Heart left ventricle (tissue), 16 donors: ENCODE measurements at places on chromosomes 2 and 18.

DNA sequence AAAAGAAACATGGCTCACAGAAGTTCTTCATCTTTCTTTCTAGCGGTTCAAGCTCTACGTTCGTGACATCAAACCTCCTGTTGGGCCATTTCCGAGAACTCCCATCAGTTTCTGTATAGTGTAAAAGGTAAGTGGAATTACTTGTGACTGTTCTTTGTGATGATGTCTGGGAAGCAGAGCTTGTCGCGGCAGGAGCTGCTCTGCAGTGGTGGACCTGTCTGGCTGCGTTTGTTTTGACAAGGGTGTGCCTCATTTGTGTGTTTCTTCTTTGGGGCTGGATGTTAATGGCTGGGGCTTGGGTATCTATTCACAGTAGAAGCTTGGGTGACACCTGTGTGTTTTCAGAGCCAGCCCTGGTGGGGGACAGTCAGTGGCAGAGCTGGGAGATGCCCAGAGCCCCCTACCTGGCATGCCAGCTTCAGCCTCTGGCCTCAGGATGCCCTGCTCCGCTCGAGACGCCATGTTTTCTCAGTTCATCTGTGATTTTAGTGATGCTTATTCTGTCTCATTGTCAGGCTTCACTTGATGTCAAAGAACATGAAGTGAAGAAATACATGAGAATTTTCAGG, 59.6 kb downstream of the LDLRAD4 start:
- DNase-seq = no peak

DNA sequence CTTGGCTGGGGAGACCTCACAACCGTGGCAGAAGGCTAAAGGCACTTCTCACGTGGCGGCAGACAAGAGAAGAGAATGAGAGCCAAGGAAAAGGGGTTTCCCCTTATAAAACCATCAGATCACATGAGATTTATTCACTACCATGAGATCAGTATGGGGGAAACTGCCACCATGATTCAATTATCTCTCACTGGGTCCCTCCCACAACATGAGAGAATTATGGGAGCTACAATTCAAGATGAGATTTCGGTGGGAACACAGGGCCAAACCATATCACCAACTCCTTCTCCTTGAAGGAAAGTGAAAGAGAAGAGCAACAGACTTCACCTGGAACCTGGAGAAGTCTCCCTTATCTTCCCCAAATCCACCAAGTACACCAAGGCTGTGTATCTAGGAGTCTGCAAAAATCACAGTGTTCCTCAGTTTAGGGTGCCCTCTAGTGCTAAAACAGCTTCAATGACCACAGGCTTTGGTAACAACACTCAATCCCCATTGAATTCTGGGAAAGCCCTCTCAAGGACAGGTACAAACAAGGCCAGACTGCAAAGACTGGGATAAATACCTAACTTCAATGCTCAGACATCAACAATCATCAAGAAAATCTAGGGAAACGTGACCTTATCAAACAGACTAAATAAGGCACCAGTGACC, 148.8 kb upstream of the SRD5A2 start:
- DNase-seq = no peak

DNA sequence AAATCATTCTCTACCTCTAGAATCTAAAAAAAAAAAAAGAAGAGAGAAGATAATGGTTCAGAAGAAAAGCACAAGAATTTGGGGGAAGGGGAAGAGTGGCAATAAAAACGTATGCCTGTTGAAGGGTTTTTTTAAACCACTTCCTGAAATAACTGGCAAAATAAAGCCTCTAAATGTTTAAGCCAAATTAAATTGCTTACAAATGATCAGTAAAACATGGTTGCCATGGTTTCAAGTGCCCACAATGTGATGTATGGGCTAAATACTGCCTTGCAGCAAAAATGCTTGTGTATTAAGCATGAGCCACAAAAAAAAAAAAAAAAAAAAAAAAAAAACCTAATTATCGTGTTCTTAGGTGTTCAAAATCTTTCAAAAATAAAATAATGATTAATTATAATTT, 60.8 kb downstream of the RBM43 start:
- DNase-seq = no peak

DNA sequence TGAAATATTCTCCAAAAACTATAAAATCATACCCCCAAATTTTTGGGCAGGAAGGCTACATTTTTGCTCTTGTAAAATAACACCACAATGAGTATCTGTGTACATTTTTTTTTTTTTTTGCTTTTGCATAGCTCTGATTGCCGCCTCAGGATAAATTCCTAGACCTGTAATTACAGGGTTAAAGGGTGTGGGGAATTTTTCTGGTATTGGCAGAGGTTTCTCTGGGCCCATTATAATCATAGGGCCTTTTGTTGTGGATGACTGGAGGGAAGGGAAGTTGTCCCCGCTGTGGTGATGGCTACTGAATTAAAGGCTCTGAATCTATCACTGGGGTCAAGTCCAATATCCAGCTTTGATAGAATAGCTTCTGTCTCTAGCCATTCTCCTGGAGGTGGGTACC, 26.6 kb downstream of the CCDC195 start:
- DNase-seq = no peak

- peak; percentile 59 for DNase-seq
Observed at GRCh38 chr2:134402410-134402809, 148.5 kb downstream of the MGAT5 start.

DNA sequence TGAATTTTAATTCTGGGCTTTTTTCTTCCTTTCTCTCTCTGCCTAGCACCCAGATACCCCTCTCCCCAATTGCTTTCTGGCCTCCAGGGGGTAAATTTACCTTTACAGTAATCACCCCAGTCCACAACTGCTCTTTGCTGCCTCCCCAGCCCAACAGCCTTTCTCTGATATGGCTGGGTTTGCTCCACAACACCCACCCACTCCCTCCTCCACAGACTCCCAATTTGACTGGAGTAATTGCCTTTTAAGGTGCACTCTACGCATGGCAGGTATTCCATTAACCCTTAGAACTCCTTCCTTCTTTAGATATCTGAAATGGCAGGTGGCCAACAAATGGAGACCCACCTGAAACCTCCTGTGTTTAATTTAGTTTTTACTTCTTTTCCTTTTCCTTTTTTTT, 3.6 kb downstream of the CELF4 start:
- no peak for DNase-seq

DNA sequence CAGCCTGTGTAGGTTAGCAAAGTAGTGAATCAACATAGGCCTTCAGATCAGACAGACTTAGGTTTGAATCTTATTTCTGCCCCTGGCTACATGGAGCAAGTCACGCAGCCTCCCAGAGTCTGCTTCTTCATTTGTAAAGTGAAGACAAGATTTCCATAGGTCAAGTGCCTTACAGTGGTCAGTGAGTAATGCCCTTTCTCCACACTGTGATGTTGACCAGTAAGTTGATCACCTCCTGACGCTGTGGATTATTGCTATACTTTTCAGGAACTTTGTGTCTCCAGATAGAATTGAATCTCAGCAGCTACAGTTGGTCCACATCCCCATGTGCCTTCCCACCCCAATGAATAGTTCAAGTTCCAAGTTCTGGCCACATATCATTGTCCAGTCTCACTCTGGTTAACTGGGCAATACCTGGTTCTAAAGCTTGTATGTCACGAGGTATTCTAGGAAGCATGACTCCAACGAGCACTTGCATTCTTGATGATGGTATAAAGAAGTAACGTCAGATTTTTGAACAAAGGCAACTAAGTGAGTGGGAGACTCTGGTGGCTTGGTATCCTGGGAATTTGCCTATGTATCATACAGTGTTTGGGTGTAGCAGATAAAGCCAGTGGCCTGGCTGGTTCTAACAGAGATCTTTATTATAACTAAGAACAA, 2.1 kb upstream of the CLIP4 start:
- no peak for DNase-seq

DNA sequence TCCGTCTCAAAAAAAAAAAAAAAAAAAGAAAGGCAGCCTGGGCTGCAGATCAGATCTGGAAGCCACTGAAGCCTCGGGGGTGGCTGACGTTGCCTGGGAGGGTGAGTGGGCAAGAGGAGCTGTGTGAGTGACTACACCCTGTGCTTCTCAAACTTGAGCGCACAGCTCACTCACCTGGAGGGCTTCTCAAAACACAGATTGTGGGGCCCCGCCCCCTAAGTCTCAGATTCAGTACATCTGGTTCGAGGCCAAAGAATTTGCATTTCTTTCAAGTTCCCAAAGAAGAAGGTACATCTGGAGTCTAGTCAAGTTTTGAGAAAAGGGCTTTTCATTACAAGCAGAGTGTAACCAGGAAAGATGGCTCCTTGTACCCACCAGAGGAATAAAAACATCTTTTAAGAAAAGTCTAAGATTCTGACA, 97.7 kb upstream of the CAB39 start:
- no peak for DNase-seq

GRCh38 chr2:80126596-80127189, 177.9 kb downstream of the LRRTM1 start:
- no peak for DNase-seq

DNA sequence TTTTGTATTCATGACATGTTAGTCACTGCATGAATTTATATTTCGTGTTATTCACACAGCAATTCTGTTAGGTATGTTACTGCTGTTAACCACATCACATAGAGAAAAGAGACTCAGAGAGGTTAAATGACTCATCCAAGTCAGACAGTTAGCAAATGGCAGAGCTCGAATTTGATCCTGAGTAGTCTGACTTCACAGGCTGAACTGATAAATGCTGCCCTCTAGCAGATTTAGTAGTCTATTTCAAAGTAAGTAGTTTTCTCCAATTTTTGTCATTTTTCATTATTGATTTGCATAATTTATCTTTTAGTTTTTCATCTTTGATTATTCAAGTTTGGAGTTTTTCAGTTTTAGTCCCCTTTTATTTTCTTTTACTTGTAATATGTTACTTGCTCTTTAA, 58.3 kb downstream of the WDR7 start:
- no peak for DNase-seq

DNA sequence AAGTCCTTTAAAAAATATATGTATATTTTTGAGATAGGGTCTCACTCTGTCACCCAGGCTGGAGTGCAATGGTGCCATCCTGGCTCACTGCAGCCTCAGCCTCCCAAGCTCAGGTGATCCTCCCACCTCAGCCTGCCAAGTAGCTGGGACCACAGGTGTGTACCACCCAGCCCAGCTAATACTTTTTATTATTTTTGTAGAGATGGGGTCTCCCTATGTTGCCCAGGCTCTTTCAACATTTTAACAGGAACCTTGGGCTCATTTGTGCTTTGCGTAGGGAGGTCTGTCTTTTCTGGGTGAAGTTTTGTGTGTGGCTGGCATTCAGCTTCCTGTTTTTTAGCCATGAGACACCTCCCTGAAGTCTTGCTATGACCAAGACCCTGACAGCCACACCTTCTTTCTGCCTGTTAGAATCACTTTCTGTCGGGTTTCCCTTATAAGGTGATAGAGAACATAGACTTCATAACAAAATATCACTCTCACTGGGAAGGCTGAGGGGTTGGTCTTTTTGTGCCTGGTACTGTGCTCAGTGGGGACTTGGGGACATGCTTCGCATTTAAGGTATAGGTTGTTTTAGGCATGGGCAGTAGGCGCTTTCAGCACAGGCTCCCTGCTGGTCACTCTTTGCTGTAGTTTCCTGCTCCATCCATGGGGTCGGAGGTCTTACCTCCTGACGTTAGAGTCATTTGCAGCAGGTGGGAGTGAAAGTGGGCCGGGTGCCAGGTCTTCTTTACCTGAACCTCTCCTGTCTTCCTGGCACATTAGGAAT, 3.4 kb downstream of the RAB31 start:
- no peak for DNase-seq

GRCh38 chr2:96209011-96209728, 543 bp upstream of the STARD7 start:
- no peak for DNase-seq

GRCh38 chr2:85800586-85800985, 46.8 kb downstream of the ATOH8 start:
- DNase-seq = no peak

GRCh38 chr2:920573-920972, 30.1 kb upstream of the SNTG2 start:
- no peak for DNase-seq

DNA sequence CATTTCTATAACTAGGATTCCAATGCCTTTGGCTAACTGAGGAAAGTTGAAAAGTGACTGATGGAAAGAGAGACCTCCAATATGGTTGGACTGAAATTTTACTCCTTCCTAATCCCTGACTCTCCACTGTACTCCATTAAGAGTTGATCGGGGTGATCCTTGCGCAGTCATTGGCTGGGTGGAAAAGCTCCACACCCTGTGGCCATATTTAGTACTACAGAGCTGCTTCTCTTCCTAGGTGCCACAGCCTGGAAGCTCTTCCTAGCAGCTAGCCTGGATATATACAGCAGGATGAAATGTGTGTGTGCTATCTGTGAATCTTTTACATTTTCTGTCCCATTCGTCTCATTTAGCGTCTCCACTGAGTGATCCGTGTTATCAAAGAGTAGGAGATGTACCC, 71.2 kb downstream of the MEP1B start:
- no peak for DNase-seq

- no peak for DNase-seq
Observed at GRCh38 chr2:69624611-69625010, 18.9 kb downstream of the AAK1 start.

- DNase-seq = no peak
Observed at GRCh38 chr2:168371273-168372019, 84.6 kb upstream of the CERS6 start.

DNA sequence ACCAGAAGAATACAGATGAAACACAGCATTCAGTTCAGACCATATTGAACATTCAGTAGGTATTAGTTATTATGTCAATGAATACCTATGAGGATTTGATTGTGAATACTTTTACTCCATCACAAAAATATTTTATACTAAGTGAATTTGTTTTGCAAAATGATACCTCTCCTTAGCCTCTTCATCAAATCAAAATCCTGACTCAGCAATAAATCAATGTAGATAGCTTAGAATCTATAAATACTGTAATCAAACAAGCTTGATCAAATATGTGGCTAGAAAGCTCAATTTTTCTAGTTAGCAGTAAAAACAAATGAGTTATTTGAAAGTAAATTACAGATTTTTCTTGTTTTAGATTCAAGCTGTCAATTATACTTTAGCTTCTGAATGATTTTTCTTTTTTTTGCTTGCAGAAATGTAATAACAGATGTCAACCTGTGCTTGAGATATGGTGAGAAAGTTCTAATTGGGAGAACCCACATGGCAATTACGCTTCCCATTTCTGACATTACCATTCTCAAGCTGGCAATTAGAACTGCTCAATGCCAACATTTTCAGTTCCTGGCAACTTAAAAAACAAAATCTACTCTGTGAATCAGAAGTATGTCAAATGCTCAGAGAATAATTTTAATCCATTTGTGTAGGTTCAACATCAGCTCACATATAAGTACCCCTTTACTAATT, 109.6 kb downstream of the PRELID3A start:
- no peak for DNase-seq

DNA sequence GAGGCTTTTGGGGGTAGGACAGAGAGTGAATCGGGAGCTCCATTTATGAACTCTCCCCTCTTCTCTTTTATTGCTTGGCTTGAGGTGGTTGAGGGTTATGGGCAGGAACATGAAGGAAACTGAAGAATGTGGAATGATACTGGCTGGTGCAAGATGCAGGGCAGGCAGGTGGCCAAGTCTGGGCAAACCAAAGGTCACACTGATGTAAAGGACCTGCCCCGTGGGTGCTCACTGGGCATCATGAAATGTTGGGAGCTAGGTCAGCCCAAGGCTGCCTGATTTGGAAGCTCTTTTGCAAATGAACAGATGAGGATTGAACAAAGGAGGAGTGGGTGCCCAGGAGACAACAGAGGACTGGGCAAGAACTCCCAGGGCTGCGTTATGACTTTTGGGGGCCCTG, 328.9 kb downstream of the CLIP4 start:
- no peak for DNase-seq
